ENCODE measurements at places on chromosomes 2 and 18.

DNA sequence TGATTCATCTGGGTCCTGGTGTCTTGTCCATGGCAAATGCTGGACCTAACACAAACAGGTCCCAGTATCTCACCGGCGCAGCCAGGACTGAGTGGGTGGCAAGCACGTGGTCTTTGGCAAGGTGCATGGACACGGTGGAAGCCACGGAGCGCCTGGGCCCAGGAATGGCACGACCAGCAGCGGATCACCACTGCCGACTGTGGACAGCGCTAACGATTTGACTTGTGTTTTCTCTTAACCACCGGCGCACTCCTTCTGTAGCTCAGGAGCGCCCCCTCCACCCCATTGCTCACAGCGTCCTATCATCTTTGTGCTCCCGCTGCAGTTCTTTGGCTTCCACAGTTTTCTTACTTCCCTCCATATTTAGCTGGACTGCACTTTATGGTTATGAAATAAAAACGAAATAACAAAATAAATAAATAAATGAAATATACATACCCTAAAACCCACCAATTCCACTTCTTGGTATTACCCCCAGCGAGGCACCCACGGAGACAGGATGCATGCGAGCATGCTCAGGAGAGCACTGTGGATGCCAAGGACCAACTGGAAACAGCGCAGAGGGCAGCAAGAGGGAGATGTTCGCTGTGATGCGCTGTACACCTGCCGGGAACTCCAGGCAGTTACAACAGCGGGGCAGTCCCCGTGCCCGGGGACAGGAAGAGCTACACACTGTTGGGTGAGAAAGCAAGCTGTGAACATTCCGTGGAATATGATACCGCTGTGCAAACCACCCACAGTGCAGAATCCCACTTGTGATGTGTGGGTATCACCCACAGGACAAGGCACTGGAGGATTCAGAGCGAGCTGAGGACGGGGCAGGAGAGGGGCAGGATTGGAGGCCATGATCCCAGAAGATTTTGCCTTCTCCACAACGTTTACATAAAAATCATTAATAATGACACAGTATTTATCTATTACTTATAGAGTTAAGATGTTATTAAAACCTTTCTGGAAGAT is 7.0 kb upstream of the CIDEA start:
- no peak for DNase-seq

DNA sequence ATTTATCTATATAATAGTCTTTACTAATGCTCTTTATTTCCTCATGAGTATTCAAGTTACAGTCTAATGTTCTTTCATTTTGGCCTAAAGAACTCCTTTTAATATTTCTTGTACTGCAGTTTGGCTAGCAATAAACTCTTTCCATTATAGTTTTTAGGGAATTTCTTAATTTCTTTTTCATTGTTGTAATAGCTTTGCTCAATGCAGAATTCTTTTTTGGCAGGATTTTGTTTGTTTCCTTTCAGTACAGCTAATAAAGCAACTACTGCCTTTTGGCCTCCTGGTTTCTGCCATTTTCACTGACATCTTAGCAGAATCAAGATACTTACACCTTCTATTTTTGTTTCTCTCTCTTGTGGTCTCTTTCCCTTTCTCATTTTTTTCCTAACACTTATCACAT is 390.4 kb upstream of the RGPD4 start:
- no peak for DNase-seq

GRCh38 chr2:30305235-30305634 is 73.9 kb downstream of the LBH start:
- DNase-seq: no peak

DNA sequence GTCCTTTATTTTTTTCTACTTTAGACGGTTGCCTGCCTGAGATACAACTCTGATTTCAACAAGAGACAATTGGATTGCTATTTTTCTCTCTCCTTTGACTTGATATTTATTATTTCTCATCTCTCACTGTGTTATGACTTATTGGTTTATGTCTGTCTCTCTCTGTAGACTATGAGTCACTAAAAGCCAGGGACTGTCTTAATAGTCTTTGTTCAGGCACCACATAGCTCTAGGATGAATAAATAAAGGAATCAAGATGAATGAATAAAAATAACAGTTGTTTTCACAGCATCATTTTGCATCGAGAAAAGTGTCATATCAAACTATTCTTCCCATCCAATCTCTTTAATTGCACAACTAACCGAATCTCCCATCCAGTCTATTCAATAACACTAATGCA is 31.4 kb upstream of the CD28 start:
- DNase-seq: no peak

DNA sequence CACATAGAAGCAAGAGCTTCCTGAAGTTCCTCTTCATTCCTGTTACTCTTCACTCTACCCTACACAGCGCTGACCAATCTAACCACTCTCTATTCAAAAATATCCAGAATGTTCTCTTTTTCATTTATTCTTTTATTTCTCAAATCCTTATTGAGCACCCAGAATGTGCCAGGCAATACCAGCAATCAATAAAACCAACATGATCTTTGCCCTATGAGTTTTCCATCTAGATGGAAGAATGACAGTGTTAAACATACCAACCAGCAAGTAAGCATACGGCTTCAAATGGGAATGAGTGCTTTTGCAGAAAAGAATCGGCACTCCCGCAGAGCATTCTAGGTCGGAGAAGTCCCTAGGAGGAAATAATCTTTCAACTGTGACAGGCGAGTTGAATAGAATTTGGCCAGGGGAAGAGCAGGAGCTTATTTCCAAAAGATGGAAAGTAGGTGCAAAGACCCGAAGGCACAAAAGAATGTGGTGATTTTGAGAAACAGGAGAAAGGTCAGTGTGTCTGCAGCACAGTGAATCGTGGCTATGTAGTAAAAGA is 217.8 kb upstream of the MEIS1 start:
- no peak for DNase-seq

DNA sequence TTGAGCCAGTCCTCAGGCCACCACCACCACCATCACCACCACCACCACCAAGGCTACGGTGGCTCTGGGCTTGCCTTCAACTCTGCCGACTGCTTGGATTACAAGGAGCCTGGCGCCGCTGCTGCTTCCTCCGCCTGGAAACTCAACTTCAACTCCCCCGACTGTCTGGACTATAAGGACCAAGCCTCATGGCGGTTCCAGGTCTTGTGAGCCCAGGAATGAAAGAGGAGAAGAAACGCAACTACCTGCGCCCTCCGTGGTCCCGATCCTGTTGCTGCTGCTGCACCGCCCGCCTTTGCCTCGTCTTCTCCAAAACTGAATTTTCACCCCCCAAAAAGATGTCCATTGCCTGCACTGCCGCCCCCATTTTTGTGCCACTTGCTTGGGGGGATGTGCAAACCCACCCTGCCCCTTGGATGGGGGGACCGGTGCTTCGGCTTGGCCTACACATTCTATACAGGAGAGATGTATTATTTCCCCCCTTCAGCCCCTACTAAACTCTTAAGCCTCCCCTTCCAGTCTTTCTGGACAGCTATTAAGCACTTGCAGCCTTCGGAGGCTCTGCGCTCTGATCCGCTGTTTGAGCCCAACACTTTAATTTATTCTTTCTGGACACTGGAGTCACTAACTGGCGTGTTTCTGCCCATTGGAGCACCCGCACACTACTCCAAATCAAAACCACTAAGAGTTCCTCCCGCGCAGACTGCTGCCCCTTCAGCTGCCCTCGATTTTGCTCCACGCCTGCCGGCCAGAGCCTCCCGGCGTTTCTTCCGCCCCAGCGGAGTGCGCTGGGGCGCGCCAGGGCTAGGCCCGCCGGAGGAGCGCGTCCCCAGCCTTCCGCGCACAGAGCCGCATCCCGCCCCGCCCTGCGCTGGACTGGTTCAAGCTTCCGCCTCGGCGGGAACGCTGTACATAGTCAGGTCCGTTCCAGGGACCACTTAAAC is 5.7 kb downstream of the OTX1 start:
- DNase-seq: no peak

DNA sequence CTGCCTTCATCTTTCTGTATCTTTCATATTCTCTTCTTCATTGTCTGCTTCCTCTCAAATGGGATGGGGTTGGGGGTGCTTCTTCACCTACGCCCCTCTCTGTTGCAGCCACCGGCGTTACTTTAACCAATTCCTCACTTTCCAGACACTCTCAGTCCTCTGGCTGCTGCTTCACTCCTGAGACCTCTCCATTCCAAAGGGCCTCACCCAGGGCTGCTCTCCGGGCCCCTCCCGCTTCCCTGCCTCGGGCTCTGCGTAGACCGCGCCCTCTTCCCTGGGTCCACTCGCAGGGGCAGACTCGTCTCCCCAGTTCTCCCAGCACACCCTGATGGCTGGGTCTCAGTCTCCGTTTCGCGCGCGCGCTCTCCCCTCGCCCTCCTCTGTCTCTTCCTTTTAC is 926 bp downstream of the SERPINB8 start:
- no peak for DNase-seq

GRCh38 chr2:226362980-226363379 is 436.6 kb downstream of the IRS1 start:
- no peak for DNase-seq

- no peak for DNase-seq
These were observed 212.4 kb downstream of the RPIA start for GRCh38 chr2:88903749-88904353.

DNA sequence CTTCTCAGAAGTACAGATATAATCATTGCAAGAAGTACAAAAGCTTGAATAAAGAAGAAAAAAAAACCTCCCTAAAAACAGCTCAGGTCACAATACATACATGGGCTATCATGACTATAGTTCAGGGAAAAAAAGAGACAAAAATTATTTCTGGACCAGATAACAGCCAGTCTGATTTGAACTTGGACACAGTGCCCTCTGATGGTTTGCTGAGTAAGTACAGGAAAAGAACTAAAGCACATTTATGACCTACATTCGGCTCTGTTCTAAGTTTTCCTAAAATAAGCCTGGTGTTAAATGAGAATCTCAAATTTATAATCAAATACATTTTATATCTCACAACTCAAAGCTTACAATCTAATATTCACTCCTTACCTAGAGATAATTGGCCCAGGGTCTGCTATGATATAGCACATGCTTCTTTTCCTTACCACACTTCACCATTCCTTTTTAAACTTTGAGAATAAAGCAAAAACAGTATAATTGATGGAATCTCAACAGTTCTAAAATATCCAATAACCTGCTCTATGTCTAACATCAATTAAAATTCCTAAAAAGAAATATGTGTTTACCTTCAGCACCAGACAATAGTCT is 81.1 kb downstream of the RAPH1 start:
- no peak for DNase-seq

- DNase-seq: no peak
These were observed 40.1 kb downstream of the MTCL1 start for GRCh38 chr18:8745355-8746014.

GRCh38 chr18:48167897-48168253 is 237.4 kb upstream of the SMAD2 start:
- no peak for DNase-seq

- peak; percentile 5 for DNase-seq
These were observed 74.2 kb downstream of the VIT start for GRCh38 chr2:36770542-36771287.

GRCh38 chr2:210626849-210627248 is 70.5 kb downstream of the CPS1 start:
- DNase-seq: no peak

GRCh38 chr2:20050646-20051531 is 539 bp downstream of the LAPTM4A start:
- no peak for DNase-seq

DNA sequence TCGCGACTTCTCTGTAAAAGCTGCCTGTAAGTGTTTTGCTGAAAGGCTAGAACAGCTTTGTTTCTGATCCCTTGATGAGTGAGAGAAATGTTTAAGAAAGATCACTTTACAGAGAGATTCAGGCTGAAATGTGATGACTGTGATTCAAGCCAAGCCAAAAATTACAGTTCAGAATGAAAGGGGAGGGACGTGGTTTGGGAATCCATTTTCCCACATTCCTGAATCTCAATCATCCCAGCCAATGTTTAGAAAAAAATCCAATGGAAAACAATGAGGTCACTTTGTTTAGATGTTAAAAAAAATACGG is 416.7 kb downstream of the ARHGAP15 start:
- DNase-seq: no peak

- DNase-seq: no peak
These were observed 18.0 kb downstream of the FZD7 start for GRCh38 chr2:202051499-202052161.

GRCh38 chr18:76997951-76998808 is 134.4 kb downstream of the MBP start:
- no peak for DNase-seq

DNA sequence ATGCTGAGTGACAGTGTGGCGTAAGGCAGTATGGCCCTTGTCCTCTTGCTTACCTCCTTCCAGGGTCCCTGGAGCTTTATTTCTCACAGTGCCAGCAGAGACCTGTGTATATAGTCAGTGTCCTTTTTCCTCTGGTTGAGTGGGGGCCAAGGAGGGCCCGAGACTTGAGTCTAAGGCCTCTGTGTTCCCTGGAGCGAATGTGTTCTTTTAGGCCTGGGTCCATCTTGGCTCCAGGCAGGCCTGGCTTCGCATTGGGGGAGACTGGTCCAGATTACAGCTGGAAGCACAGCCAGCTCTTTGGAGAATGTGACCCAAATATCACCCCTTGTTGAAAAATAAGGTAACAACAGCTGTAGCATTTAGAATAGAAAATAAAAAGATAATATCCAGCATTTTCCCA is 5.0 kb downstream of the VAMP5 start:
- no peak for DNase-seq

- no peak for DNase-seq
These were observed 28.4 kb upstream of the TANK start for GRCh38 chr2:161131804-161132203.

- no peak for DNase-seq
These were observed 27.5 kb upstream of the CD28 start for GRCh38 chr2:203678971-203679370.

DNA sequence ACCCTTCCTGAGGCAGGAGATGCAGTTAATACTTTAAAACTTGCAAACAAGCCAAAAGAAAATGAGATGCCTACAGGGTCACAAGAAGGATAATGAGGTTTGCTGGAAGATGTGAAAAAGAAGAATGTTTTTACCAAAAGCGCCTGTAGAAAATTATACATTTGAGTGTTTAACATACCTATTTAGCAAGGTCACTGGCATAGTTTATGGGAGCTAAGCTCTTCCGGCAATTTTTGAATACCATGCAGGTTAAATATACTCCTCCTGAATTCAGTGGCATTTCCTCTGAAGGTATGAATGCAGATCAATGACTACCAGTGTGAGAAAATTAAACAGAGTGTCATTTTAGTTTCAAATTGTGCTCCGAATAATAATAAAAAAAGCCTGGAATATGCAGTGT is 21.2 kb upstream of the MAP3K20 start:
- DNase-seq: no peak
